ENCODE measurements at places on chromosomes 1 and 21. TPM values are rescaled to one million over a fixed set of nuclear protein-coding genes. Genes with fewer than 3 reads are reported as not detected.
A peak's percentile ranks its signal among the peaks of the same experiment; 100 is the strongest.

FNDC5 gene
- total RNA-seq = not detected

ZNF648 gene
- not detected for total RNA-seq

PCP4L1 gene
- total RNA-seq = not detected

NVL gene
- 24.6 TPM for total RNA-seq

PRKAA2 gene
- total RNA-seq = 7.5 TPM

GRCh38 chr1:233277637-233278606 is 17.6 kb downstream of the PCNX2 start:
- H3K36me3 ChIP-seq = no peaks in the 10 kb centered on the region
- no peak overlapping the region for H3K27ac ChIP-seq
- H3K4me3 ChIP-seq = no peak overlapping the region
- DNase-seq = no peak
- no peaks in the 10 kb centered on the region for H3K27me3 ChIP-seq

- DNase-seq = no peak
- H3K4me3 ChIP-seq = no peak overlapping the region
- peaks cover 9% of the 10 kb centered on the region for H3K4me1 ChIP-seq
- no peaks in the 10 kb centered on the region for H3K36me3 ChIP-seq
- H3K27me3 ChIP-seq = no peaks in the 10 kb centered on the region
Measured at GRCh38 chr21:39353295-39353694, 4.4 kb upstream of the HMGN1 start.

GRCh38 chr1:67211589-67212563 is 45.6 kb downstream of the IL23R start:
- H3K27ac ChIP-seq = no peak overlapping the region
- H3K4me3 ChIP-seq = no peak overlapping the region
- peaks cover 12% of the 10 kb centered on the region for H3K4me1 ChIP-seq

GRCh38 chr21:34606621-34607020 is 8.3 kb downstream of the RCAN1 start:
- H3K4me1 ChIP-seq = peaks cover 6% of the 10 kb centered on the region
- no peak overlapping the region for H3K27ac ChIP-seq
- no peak for DNase-seq
- H3K36me3 ChIP-seq = no peaks in the 10 kb centered on the region
- H3K4me3 ChIP-seq = no peak overlapping the region

GRCh38 chr1:56156971-56157876 is 422.1 kb downstream of the PLPP3 start:
- H3K36me3 ChIP-seq = no peaks in the 10 kb centered on the region
- H3K4me1 ChIP-seq = no peaks in the 10 kb centered on the region
- no peak for DNase-seq
- no peak overlapping the region for H3K27ac ChIP-seq
- no peaks in the 10 kb centered on the region for H3K27me3 ChIP-seq
- H3K4me3 ChIP-seq = no peak overlapping the region

DNA sequence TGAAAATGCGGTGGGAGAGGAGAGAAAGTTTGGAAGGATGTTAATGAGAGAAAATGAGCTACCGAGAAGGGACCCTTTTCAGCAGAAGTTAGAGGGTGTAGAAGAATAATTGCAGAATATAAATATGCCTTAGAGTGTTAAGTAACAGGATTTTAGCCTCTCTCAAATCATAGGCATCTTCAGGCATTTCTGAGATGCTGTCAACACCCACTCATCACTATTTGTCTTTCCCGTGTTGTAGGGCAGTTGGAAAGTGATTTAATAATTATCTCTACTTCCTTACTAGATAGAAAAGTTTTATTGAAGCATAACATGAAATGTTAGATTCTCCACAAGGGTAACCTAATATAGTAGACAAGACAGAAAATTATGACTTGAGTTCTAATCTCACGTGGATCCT is 96.4 kb upstream of the RGS4 start:
- no peaks in the 10 kb centered on the region for H3K27me3 ChIP-seq
- no peak for DNase-seq
- H3K4me1 ChIP-seq = no peaks in the 10 kb centered on the region
- H3K27ac ChIP-seq = no peak overlapping the region
- H3K36me3 ChIP-seq = no peaks in the 10 kb centered on the region

DNA sequence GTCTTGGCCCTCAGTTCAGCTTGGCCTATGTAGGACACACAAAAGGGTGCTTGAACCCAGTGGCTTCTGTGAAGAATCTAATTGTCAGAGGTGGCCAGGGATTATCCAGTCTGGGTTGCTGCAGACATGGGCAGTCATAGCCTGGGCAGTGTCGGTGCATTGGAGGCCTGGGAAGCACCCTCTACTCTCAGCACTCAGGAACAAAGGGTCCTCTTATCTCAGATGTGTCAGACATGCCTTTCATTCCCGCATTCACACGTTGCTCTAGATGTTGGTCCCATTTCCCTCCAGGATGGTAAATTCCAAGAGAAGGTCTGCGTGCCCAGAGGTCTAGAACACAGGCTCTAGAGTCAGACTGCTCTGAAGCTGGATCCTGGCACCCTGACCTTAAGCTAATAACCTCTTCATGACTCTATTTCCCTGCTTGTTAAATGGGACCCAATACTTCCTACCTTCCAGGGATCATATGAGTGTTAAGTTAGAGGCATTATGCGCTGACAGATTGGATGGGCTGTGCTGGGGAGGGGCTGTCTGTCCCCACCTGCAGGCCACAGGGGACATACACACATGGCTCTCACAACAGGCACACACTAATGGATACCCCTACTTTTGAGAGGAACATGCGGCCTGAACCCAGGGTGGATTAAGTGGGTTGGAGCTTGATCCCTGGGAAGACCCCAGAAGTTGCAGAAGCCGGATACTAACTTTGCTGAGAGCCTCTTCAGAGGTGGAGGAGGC is 16.5 kb upstream of the EDN2 start:
- H3K4me3 ChIP-seq = no peak overlapping the region
- H3K27ac ChIP-seq = peak overlapping the region; percentile 90
- H3K27me3 ChIP-seq = no peaks in the 10 kb centered on the region
- DNase-seq = no peak
- H3K36me3 ChIP-seq = no peaks in the 10 kb centered on the region

- DNase-seq = peak; percentile 38
- no peaks in the 10 kb centered on the region for H3K27me3 ChIP-seq
Measured at GRCh38 chr21:27802816-27803475, 836.1 kb upstream of the ADAMTS5 start.

DNA sequence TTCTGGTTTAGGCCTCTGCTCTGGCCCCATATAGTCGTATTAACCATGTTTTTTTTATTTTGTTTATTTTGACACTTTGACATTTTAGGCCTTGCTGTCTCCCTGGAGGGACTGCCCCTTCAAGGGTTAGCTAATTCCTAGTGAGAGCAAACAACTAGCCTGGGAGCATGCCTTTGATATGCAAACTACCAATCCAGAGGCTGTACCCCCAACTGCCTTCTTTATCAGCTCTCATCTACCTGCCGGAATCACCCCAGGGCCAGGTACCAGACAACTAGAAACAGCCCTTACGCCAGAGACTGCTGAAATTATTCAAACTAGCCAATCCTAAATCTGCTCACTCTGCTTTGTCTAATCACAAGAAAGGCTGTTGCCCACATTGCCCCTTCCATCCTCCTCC is 13.0 kb upstream of the ST6GALNAC5 start:
- no peak for DNase-seq
- no peak overlapping the region for H3K27ac ChIP-seq
- no peaks in the 10 kb centered on the region for H3K36me3 ChIP-seq
- no peak overlapping the region for H3K4me3 ChIP-seq
- H3K27me3 ChIP-seq = no peaks in the 10 kb centered on the region

- H3K4me1 ChIP-seq = peaks cover 8% of the 10 kb centered on the region
- no peaks in the 10 kb centered on the region for H3K27me3 ChIP-seq
- no peak overlapping the region for H3K27ac ChIP-seq
- no peak overlapping the region for H3K4me3 ChIP-seq
Measured at GRCh38 chr21:44293551-44294231, 6.2 kb upstream of the PFKL start.

DNA sequence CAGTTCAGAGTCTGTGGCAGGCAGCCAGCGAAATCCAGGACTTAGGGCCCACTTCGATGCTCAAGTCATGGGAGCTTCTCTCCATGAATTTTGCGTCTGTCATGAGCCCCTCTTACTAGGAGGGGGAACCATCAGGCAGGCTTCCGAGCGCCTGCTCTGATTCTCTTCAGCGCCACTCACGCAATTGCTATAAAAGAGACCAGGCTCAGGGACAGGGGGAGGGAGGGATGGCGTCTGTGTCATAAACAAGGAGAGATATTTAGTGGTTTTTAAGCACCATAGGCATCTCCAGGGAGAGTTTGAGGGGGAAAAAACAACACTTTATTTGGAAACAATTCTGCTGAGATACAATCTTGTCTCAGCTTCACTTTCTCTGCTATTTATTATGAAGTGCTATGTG is 60.6 kb downstream of the NAV1 start:
- peak overlapping the region; percentile 73 for H3K27ac ChIP-seq
- no peaks in the 10 kb centered on the region for H3K36me3 ChIP-seq
- H3K4me3 ChIP-seq = no peak overlapping the region
- H3K27me3 ChIP-seq = no peaks in the 10 kb centered on the region
- peaks cover 36% of the 10 kb centered on the region for H3K4me1 ChIP-seq

DNA sequence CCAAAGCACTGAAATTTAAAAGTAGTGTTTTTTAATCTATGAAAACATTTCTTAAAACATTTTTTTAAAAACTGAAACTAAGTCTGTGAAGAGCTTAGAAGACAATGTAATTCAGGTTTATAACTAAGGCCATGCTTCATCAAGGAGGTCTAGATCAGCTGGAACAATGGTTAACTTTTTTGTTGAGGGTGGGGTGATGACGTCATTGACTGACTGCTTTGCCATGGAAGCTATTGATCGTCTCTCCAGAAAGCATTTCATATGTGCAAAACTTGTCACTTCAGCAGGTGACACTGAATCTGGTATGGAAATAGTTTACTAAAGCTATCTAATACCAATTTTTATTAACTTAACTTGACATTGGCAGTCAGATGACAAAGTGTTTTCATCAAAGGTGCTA is 21.0 kb downstream of the RAVER2 start:
- H3K4me1 ChIP-seq = peaks cover 9% of the 10 kb centered on the region
- DNase-seq = no peak
- no peaks in the 10 kb centered on the region for H3K27me3 ChIP-seq

DNA sequence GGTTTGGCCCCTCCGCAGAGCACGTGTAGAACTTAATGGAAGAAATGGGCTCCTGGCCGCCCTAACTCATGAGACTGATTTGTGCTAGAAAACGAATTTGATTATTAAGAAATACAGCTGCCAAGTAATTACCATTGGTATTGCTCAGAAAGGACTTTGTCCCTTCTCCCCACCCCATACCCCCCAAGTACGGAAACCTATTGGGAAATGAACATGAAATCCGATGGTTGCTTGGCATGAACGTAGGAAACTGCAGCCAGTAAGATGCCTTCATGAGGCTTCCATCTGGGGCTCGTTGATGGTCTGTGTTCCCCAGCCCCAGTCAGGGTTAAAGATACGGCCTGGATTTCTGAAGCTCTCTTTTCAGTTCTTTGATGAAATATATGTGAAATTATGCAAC is 21.4 kb downstream of the PER3 start:
- no peak for DNase-seq
- no peaks in the 10 kb centered on the region for H3K27me3 ChIP-seq
- peaks cover 4% of the 10 kb centered on the region for H3K36me3 ChIP-seq
- H3K4me1 ChIP-seq = no peaks in the 10 kb centered on the region
- no peak overlapping the region for H3K4me3 ChIP-seq
- no peak overlapping the region for H3K27ac ChIP-seq

DNA sequence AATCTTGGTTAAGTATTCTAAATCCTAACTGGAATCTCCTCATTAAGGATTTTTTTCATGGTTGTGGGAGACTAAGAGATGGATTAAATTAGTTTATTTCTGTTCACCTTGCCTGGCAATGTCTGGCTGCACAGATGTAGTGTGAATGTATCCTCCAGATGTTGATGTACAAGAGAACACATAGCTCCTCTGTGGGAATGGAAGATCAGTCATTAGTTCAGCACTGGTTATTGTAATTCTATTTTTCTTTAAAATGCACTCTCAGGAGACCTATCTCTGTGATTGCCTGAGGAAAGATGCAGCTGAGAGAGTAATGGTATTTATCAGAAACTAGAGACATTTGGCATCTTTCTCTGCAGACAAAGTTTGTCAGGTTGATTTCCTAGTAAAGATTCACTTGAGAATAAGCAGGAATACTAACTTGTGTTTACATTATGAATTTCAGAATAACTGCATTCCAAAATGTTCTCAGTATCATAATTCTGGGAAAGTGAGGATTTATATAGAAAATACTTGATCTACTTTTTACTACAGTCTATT is 178.6 kb downstream of the GIPC2 start:
- no peak for DNase-seq
- H3K27me3 ChIP-seq = no peaks in the 10 kb centered on the region
- peak overlapping the region; percentile 83 for H3K27ac ChIP-seq

DNA sequence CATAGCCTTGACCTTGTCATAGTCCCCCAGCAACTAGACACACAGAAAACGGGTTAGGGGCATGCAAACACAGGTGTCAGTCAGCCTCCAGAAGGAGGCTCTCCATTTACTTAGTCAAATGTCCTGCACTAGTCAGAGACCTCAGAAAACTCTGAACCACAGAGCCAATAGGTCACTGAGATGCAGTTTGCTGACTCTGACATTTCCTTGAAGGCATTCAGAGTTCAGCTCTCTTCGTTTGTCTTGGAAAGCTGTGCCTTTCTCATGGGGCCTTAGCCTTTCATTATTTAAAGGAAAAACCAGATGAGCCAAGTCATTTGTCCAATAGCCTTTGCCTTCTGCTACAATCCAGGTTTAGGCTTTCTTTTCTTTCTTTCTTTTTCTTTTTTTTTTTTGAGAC is 3.5 kb downstream of the OLFML2B start:
- no peak overlapping the region for H3K4me3 ChIP-seq
- peaks cover 32% of the 10 kb centered on the region for H3K4me1 ChIP-seq
- no peak overlapping the region for H3K27ac ChIP-seq
- DNase-seq = no peak
- H3K36me3 ChIP-seq = no peaks in the 10 kb centered on the region
